ENCODE measurements at places on chromosomes 5 and 9.

DNA sequence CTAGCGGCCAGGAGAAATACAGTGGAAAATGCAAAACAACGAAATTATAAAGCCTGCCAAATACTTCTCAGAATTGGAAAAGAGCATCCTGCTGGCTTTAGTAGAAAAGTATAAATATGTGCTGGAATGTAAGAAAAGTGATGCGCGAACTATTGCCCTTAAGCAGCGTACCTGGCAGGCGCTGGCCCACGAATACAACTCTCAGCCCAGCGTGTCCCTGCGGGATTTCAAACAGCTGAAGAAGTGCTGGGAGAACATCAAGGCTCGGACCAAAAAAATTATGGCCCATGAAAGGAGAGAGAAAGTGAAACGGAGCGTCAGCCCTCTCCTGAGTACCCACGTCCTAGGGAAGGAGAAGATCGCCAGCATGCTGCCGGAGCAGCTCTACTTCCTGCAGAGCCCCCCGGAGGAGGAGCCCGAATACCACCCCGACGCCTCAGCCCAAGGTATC is 15.0 kb downstream of the MSANTD3 start:
- no peak for DNase-seq

DNA sequence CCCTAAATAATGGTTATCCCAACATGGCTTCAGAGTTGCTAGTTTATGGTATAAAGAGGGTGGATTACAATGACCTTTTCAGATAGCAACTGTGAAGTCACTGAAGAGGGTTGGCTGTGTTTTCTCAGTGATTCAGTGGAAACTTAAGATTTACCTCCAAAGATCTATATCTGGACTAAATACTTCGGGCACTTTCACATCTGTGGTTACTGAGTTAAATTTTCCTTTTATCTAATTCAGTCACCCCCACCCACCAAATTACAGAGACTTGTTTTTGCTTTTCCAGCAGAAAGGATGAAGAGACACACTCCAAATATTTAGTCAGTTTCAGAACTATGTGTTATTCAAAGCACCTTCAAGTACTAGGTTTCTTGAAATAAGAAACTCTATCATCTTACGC is 573.2 kb downstream of the CCDC171 start:
- DNase-seq, result no peak

GRCh38 chr9:118570066-118570465 is 799.2 kb downstream of the BRINP1 start:
- DNase-seq, result no peak

DNA sequence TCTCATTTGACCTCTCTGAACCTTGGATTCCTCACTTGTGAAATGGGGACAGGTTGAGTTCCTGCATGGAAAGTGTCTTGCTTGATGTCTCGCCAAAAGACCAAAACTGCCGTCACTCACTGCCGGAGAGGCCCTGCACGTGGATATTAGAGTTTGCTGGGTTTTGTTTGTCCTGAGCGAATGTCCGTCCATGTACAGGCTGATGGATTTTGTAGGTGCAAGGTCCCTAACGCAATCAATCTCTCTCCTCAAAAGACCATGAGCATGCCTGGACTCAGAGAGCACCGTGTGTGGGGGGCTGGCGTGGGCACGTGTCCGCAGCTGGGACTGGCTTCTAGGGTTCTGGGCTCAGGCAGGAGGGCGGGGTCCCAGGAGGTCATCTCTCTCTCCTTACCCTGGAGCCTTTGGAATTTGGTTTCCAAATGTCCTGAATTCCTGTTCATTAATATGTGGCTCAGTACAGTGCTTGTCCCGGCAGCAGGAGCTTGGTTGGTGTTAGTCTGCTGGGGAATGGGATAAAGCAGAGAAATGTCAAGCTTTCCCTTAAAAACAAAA is 146.0 kb upstream of the IER5L start:
- DNase-seq, result no peak

GRCh38 chr5:126718236-126718868 is 58.6 kb upstream of the LMNB1 start:
- no peak for DNase-seq

DNA sequence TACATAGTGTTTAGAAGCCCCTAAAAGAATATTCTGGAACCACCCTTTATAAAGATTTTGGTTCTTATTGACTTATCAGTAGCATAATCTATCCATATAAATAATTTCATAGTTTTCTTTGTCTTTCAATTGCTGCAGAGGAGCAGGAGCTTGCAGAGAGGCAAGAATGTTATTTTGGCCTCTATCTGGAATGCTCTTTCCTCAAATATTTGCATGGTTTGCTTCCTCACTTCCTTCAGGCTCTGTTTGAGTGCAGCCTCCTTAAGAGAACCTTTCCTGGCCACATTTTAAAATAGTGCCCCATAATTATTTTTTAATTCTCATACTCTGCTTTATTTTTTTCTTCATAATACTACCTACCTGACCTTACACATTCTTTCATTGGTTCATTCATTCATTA is 1.5 kb downstream of the C5 start:
- DNase-seq, result no peak

DNA sequence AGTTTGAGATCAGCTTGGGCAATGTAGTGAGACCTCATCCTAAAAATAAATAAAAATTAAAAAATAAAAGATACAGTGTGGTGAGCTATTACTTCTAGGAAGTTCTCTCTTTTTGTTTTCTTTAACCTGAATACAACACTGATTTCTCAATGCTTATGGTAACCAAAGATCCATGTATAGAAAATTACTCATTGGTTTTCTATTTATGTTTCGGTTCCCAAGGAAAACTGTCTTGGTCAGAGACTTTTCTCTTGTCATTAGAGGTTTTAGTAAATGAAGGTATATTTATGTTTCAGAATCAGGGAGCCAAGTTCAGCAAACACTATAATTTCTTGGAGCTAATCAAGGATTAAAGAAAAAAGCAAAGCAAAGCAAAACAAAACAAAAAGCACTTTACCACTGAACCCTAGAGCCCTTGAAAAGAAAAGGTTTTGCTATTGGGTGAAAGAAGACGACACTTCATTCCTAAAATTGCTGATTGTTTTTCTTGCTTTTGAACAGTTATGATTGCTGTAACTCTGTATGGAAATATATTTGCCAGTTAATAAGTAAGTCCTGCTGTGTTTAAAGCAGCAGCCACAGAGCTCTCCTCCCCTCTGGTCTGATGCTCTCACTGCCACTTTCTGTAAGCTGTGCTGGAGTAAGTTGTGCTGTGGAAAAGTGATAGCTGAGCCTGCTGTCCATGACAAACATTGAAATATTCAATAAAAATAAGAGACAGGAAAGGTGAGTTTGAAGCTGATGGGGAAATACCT is 298.2 kb downstream of the CD180 start:
- DNase-seq, result no peak

GRCh38 chr9:85077944-85078343 is 408.4 kb downstream of the NTRK2 start:
- DNase-seq, result no peak

DNA sequence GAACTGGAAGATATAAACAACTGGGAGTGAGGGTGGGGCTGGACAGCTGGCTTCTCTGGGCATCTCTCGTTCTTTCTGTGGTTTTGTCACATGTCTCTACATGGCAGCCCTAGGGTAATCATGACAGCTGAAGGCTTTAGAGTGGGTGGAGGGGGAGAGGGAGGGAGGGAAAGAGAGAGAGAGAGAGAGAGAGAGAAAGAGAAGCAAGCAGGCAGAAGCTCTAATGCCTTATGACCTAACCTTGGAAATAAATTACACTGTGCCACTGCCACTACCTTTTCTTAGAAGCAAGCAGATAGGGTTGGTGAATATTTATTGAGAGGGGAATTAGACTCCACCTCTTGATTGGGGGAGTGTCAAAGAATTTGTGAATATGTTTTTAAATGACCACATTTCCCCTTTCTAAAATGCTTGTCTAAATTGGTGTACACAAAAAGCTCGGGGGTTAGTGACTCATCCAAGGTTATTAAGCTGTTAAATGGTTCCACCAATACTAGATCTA is 2.6 kb upstream of the DAPK1 start:
- no peak for DNase-seq

DNA sequence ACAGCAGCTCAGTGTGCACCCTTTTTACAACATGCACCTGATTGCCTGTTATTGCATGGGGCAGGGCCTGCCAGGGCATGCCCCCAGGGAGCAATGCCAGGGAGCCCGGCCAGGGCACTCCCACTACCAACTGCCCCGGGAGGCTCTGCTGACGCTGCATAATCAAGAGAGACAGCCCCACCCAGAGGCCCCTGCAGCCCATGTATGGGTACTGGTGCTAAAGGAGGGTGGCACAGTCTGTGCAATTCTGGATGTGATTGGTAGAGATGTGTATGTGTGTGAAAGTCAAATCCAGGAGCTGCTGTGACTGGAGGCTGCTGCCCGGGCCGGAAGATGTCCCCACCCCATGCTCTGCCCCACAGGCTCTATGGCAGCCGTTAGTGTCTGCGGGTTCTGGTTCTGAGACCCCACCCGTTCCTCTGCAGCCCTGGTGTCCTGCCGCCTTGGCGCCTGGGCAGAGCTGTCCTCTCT is 3.9 kb upstream of the NEURL1B start:
- DNase-seq, result no peak

GRCh38 chr9:78821126-78821822 is 524.3 kb downstream of the PSAT1 start:
- no peak for DNase-seq

DNA sequence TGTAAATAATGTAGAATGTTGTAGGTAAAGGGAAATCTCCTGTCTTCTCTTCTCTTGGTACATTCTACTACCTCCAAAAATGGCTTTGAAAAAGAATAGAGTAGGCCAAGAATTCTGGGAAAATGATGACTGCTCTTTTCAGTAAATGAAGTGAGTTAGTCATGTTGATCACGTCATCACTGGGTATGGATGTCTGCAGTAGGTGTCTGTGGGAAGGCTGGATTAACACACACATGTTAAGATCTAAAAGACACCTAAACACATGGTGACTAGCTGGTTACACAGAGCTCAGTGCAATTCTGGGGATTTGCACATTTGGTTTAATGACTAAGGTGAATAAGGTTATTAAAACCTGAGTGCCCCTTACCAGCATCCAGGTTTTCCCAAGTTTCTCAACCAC is 161.5 kb downstream of the CEP120 start:
- DNase-seq, result no peak

GRCh38 chr5:7781899-7782298 is 69.0 kb downstream of the CFAP90 start:
- DNase-seq, result no peak

DNA sequence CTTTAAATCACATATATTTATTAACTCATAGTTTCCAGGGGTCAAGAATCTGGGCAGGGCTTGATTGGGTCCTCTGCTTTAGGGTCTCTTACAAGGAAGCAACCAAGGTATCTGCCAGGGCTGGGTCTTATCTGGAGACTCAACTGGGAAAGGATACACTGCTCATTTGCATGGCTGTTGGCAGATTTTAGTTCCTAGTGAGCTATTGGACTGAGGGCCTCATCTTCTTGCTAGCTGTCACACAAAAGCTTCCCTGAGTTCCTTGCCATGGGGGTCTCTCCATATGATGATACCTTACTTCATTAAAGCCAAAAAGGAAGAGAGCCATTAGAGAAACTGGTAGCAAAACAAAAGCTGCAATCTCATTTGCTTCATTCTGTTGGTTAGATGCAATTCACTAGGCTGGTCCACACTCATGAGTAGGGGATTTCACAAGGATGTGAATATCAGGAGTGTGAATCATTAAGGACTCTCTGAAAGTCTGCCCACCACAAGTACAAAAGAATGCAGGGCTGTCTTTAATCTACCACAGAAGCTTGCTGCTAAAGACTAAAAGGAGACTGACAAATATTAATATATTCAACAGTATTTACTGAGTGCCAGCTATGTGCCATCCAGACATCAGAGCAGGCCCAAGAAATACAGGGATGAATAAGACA is 42.0 kb upstream of the TIMD4 start:
- DNase-seq, result no peak

- no peak for DNase-seq
Measured at GRCh38 chr9:122988141-122988540, 45.3 kb upstream of the GPR21 start.

GRCh38 chr5:54821445-54822323 is 163.7 kb downstream of the ESM1 start:
- no peak for DNase-seq

- DNase-seq, result no peak
Measured at GRCh38 chr5:159027504-159027903, 72.2 kb downstream of the EBF1 start.

- no peak for DNase-seq
Measured at GRCh38 chr9:86925686-86926085, 21.6 kb downstream of the GAS1 start.

- no peak for DNase-seq
Measured at GRCh38 chr5:65483546-65484346, 2.0 kb upstream of the ADAMTS6 start.

GRCh38 chr9:77977210-77977611 is 54.4 kb downstream of the GNAQ start:
- DNase-seq, result no peak

- no peak for DNase-seq
Measured at GRCh38 chr9:131578731-131579504, 33.6 kb downstream of the PRRT1B start.

DNA sequence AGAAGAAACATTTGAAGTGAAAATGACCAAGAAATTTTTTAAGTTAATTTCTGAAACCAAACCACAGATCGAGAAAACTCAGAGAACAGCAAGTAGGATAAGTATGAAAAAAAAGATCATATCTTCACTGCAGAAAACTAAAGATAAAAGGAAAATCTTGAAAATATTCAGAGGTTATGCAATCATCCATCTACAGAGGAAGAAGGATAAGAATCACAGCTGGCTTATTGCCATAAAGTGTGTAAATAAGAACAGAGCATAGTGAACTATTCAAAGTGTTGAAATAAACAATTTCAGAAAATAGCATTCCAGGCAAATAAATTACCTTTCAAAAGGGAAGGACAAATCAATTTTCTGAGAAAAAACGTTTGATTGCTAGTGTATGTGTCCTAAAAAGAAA is 1191.7 kb upstream of the CDH6 start:
- DNase-seq, result no peak

DNA sequence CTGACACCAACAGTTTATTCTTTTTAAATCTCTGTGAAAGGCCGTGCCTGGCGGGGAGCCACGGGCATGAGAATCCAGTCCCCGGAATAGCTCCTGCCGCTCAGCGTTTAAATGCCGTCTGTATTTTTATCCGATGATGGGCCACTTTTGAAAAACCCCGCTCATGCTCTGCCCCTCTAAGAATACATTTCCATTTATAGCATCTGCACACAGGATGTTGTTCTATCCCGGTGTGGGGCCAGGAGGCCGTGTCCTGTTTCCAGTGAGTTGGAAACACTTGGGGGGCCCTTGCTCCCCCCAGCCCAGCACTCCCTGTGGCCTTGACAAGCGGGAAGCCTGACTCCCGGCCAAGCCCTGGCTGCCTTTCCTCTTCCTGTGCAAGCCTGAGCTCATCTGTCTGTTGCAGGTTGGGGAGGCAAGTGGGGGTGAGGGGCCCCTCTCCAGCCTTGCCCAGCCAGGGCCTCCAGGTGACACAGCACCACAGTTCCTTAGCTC is 39.0 kb downstream of the ERGIC1 start:
- no peak for DNase-seq

- DNase-seq, result no peak
Measured at GRCh38 chr5:40754381-40755092, 1.2 kb downstream of the TTC33 start.

Measured in SIG-M5 (cell line).